AG04450 (cell line): ENCODE measurements at places on chromosomes 6 and 20. TPM values are rescaled to one million over a fixed set of nuclear protein-coding genes. Genes with fewer than 3 reads are reported as not detected.

The SLC35D3 gene
- polyA plus RNA-seq, result not detected in 2 replicates

The TFAP2D gene
- polyA plus RNA-seq, result not detected in 2 replicates

The KIF6 gene
- 0.02 and 0.04 TPM in 2 replicates for polyA plus RNA-seq

The MATN4 gene
- 0.04 TPM in 1 of 2 replicates, not detected in the other for polyA plus RNA-seq

The PRRT1 gene
- polyA plus RNA-seq, result 0.27 and 0.47 TPM in 2 replicates

The SLC13A3 gene
- 2.4 and 3.8 TPM in 2 replicates for polyA plus RNA-seq

The DOK5 gene
- polyA plus RNA-seq, result 1.9 and 2.1 TPM in 2 replicates

The SLC22A23 gene
- 0.12 TPM in 1 of 2 replicates, not detected in the other for polyA plus RNA-seq

The SOX4 gene
- 29.1 and 33.5 TPM in 2 replicates for polyA plus RNA-seq

The DNAH8 gene
- polyA plus RNA-seq, result not detected in 2 replicates
